ENCODE measurements at places on chromosomes 5 and 9.

DNA sequence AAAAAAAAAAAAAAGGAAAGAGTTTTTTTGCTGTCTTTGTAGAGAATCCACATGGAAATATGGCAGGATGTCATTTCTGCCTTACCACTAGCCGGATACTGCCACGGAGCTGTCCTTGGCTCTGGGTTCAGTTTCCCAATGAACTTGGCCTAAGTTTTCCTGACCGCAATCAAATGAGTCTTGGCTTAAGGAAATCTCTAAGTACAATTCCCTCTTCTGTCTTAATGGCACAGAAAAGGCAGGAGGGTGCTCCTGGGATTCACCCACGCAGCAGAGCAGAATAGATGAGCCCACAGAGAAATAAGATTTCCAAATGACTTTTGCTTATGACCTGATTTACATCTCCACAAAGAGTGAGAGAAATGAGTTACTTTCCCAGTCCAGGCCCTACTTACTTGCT, 284.0 kb upstream of the VLDLR start:
- no peak for DNase-seq

- DNase-seq = no peak
Observed at GRCh38 chr9:134088063-134088725, 20.4 kb upstream of the BRD3 start.

- DNase-seq = no peak
Observed at GRCh38 chr9:92763721-92764380, 782 bp downstream of the BICD2 start.

- no peak for DNase-seq
Observed at GRCh38 chr5:1438871-1439270, 6.4 kb downstream of the SLC6A3 start.

DNA sequence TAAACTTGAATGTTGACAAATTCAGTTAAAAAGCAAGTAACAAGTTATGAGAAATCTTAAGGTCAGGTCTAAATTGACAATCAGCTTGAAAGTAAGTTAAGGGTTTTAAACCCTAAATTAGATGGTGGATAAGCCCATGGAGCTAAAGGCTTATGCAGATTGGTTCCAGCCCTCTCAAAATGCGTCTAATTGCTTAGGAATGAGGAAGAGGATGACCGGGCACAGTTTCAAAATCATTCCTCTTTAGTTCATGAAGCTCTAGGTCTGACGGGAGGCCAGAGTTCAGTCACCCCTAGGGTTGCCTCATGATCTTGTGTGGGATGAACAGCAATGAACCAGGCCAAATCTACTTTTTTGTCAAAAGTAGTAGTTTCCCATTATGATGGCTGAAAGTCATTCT, 75.4 kb downstream of the SLC38A9 start:
- no peak for DNase-seq

GRCh38 chr5:55865831-55866230, 14.7 kb downstream of the IL31RA start:
- DNase-seq = no peak

DNA sequence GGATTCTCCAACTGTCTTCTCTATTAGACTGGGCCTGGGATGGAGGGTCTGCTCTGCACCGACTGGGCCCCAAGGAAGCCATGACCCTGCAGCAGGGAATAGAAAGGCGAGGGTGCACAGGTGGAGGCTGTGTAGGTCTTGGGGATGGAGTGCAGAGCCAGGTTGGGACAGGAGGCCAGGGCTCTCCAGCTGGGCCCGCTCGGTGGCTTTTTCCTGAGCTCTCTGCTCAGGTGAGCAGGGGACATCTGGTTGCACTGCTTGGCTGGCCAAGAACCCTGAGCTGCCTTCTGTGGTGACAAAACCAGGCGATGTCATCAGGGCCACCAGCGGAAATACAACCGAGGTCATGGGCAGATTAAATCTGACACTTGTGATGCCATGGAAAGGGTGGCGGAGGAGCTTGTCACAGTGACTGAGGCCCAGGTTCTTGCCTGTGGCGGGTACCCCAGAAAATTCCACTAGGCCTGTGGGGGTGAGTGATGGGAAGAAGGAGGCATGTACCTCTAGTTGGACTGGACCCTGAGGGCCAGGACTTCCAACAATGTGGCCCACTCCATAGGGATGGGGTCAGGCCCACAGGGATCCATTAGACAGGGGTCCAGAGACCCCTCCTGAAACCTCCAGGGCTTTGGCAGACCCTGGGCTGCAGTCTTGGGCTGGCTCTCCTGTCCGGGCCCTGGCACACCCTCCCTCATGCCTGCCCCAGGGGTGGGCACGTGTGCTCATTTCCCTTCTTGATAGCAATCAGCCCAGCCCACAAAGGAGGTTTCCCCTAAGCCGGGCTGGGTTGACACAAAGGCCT, 4.4 kb upstream of the IL3 start:
- no peak for DNase-seq

DNA sequence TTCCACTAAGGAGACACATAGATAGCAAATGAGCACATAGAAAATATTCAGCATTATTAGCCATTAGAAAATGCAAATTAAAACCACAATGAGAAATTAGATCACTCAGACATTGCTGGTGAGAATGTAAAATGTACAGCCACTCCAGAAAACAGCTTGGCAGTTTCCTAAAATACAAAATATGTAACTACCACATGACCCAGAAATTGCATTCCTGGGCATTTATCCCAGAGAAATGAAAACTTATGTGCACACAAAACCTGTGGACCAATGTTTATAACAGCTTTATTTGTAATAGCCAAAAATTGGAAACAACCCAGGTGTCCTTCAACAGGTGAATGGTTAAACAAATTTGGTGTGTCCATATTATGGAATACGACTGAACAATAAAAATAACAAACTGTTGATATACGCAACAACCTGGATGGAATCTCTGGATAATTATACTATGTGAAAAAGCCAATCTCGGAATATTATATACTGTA, 34.8 kb upstream of the SHC3 start:
- DNase-seq = no peak

DNA sequence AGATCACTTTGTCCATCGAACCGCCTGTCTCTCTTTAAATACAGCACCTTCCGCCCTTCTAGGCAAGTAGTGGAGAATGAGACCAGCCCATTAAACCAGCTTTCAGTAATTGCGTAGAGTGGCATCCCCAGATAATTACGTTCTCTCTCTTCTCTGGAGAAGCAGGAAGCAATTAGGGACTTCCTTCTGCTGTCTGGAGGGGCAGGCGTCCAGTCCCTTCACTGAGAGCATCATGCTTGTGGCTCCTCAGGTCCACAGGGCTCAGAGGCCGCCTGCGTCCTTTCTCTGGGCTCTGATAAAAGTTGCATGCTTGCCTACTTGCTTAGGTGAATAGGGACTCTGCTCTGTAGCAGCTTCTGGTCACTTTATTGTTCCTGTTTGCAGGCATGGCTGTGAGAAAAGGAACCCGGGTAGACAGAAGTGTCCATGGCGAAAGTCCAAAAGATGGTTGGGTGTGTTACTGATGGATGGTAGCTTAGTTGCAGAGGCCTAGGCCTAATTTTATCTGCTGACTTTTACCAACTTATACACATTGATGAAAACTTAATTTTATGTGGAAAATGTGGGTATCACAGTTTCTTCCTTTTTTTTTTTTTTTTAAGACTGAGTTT, 299.1 kb upstream of the PANK3 start:
- DNase-seq = no peak

DNA sequence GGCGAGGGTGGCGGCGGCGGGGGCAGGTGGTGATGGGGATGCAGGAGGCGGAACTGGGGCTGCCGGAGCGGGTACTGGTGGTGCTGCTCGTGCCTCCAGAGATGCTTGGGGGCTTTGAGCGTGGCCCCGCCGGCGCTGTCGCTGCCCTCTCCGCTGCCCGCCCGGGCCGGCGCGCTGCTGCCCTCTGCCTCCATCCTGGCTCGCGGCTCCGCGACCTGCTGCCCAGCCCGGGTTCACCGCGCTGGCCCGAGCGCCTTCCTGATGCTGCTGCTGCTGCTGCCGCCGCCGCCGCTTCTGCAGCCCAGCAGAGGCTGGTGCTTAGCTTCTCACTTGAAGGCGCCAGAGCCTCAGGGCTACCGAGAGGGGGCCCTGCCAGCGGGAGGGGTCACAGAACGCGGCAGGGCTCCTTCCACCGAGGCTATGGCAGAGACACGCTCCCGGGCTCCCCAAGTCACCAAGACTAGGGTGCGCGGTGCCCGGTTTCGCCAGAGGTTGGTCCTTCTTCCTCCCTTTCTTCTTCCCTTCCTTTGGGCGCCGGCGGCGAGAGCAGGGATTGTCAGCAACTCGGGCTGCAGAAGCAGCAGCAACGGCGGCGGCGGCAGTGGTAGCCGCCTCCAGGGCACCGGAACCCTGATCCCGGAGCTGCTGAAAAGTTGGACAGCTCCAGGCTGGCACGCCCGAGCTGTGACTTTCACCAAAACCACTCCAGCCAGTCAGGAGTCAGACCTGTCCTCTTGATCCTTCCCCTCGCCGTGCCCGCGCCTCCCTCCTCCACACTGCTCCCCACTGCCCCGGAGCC, at the start of gene PDE4D:
Gene PDE4D (minus strand): TSS at position 298 of the 799 bp plus-strand sequence.
- DNase-seq = peak; percentile 72

DNA sequence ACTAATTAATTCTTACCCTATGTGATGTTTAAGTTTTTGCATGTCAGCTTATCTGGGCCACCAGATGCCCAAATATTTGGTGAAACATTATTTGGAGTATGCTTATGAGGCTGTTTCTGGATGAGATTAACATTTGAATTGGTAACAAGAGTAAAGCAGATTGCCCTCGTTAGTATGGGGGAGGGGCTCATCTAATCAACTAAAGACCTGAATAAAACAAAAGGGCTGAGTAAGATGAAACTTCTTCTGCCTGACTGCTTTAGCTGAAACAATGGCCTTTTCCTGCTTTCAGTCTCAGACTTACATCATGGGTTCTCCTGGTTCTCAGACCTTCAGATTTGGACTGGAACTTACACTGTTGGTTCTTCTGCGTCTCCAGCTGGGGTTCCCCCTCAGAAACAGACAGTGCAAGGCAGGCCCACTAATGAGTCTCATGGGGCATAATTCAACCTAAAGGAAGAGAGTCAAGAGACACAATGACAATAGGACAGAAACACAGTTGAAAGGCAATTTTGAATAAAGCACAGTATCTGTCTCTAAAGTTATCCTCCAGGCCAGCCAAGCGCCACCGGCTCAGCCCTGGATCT, 288.4 kb downstream of the CAAP1 start:
- DNase-seq = no peak

- DNase-seq = no peak
Observed at GRCh38 chr5:142358648-142359047, 33.8 kb upstream of the SPRY4 start.

- DNase-seq = no peak
Observed at GRCh38 chr5:100828071-100828897, 74.8 kb downstream of the ST8SIA4 start.

GRCh38 chr9:134231330-134231745, 67.0 kb upstream of the RNU6ATAC start:
- DNase-seq = no peak

DNA sequence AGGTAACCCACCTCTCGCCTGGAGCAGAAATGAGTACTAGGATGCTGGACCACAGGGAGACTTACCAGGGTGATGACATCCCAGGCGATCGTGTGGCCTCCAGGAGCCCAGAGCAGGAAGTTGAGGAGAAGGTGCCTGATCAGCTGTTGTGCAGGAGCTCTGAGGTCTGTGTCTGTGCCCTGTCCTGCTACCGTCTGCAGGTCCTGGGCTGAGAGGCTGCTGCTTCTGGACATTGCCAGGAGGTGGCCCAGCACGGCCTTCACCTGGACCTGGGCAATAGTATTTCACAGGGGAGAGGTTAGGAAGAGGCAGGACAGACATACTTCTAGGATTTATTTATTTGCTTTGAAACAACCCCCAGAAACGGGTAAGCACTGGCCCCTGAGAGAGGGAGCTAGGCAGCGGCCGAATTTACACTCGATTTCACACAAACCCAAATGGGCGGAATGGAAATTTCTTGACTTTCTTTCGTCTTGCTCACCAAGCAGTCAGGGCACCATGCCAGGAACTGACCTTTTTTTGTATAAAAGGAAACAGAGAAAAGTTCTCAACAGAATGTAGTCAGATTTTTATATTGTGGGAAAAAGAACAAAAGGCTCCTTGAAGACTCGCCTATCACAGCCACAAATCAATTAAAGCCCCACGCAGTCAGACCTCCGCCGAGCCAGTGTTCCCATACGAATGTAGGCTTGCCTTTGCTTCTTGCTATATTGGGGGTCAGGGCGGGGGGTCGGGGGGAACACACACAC, 210.3 kb downstream of the FANCC start:
- DNase-seq = no peak

- DNase-seq = no peak
Observed at GRCh38 chr5:93156566-93156965, 424.5 kb downstream of the NR2F1-AS1 start.

DNA sequence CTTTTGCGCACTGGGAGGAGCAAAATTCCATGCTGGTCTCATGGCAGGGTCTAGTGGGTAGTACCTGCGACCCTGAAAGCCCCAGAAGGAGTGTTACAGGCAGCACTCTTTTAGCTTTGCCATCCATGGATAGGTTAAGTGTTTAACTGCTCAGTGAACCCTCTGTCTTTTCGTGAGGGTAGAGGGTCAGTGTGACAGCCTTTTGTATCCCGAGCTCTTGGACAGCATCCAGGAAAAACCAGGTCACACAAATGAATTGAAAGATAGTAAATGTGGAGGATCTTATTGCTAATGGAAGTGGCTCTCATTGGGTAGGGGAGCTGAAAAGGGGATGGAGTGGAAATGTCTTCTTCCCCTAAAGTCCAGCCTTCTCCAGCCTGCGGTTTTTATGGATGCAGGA, 57.8 kb upstream of the CCDC112 start:
- no peak for DNase-seq

GRCh38 chr9:90505695-90506094, 136.9 kb downstream of the DIRAS2 start:
- DNase-seq = no peak

GRCh38 chr9:76423216-76424177, 29.3 kb upstream of the RFK start:
- no peak for DNase-seq

GRCh38 chr9:89000973-89001916, 10.0 kb downstream of the S1PR3 start:
- DNase-seq = peak; percentile 75

DNA sequence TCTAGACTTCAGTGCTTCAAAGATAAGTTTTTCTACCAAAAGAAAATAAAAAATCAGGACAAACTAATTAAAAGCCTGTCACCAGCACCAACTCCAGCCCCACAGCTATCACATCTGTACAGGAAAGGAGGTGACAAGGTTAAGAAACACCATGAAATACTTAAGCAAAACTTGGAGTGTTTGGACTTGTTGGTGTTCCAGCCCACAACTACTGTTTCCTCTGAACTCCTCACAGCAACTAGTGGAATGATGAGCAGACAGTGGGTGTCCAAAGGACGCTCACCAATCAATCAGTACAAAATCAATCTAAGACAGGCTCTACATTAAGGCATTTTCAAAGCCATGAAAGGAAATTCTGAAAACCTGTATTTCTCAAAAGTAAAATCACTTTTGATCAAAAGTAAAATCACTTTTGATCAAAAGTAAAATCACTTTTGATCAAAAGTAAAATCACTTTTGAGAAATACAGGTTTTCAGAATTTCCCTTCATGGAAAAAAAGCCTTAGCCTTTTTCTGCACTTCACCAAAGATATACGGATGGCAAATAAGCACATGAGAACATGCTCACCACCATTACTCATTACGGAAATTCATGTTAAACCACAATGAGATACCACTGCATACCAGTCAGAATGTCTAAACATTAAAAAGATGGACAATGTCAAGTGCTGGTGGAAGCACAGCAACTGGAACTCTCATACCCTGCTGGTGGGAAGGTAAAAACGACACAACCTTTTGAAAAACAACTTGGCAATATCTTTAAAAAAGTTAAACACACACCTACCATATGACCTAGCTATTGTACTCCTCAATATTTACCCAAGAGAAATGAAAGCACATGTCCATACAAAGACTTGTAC, 79.7 kb downstream of the MED27 start:
- DNase-seq = peak; percentile 39

- DNase-seq = no peak
Observed at GRCh38 chr5:170393958-170394357, 4.8 kb upstream of the KCNMB1 start.

GRCh38 chr5:66981266-66982055, 215.1 kb downstream of the CD180 start:
- DNase-seq = no peak

Measured in HTR-8/SVneo (cell line).